Astrocyte (in vitro differentiated cells and primary cell): ENCODE measurements at places on chromosomes 5 and 9.

DNA sequence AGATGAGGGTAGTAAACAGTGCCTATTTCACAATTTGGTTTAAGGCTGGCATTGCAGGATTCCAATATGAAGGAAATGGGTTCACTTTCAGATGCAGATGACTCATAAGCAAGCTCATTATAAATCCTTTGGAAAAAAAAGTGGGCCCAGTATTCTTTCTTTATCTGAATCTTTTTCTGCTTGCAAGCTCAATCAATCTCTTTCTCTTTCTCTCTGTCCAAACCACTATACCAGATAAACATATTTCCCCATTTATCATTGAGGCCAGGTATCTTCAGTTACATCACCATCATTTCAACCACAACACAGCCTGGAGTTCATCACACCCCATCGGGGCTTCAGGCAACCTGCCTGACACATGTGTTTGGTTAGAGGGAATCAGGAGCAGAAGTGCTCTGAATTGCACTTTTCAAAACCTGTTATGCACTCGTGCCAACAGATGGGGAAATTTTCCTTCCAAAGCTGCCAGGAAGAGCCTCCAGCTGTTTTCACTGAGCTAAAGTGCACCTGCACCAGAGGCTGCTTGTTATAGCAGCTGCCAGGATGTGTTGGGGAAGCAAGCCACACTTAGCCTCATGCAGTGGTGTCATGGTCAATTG, 30.0 kb upstream of the MAMDC2 start:
- DNase-seq, result peak; percentile 95

- DNase-seq, result no peak
Observed at GRCh38 chr9:109039539-109039938, 26.2 kb upstream of the CTNNAL1 start.

- no peak for DNase-seq
Observed at GRCh38 chr5:73649926-73650325, 23.9 kb downstream of the ARHGEF28 start.

- DNase-seq, result peak; percentile 77
Observed at GRCh38 chr9:114397848-114398605, 10.2 kb upstream of the AKNA start.

- DNase-seq, result no peak
Observed at GRCh38 chr9:98236901-98237487, 18.5 kb downstream of the TBC1D2 start.

- DNase-seq, result no peak
Observed at GRCh38 chr9:94952565-94953373, 226.3 kb downstream of the AOPEP start.

- DNase-seq, result no peak
Observed at GRCh38 chr5:115695310-115695880, 69.6 kb upstream of the TMED7 start.

DNA sequence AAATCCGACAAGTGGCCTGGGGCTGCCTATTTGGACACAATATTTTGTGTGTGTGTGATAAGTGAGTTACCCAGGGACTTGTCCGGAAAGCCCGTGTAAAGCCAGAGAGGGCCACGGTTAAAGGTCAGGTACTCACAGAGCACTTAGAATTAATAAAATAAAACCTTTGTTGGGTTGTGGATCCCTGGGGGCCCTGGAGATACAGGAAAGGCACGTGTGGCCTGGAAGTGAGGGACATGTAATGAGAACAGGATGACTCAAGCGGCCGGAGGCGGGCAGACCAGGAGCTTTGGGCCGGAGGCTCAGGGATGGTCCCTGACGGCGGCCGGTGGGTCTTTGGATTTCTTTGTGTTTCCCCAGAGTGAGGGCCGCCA, 1.0 kb downstream of the DMRT2 start:
- DNase-seq, result no peak

DNA sequence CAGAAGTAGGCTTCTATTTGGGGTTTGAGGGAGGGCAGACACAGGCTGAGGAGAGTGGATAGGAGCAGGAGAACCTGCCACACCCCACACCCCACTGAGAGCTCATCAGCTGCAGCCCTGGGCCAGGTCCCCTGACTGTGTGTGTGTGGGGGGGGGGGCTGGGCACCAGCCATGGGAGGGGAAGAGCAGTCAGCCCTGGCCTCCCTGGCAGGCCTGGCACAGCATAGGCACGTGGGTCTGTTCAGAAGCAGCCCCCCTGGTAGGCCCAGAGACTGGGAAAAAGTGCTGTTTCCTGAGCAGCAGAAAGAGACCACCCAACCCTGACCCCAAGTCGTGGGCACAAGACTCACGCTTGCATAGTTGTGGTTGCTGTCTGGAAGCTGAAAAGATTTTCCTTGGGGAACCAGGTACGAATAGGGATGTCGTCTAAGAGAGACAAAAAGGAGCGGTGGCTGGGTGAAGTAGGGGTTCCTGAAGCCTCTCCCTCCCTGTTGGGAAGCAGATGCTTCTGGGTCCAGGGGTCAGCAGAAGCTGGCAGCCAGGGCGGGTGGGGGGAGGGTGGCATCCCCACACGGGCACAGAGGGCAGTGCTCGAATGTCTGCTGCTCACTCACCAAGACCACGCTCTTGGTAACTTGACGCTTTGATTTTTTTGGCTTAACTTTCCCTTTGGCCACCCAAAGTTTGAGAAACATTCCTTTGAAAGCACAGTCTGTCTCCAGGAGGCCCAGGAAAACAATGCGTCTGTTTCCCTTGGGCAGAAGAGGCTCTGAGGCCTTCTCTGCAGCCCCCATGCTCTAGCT, 2.9 kb downstream of the NSMF start:
- peak; percentile 67 for DNase-seq

GRCh38 chr5:146799231-146799630, 79.3 kb downstream of the PPP2R2B start:
- no peak for DNase-seq

GRCh38 chr9:37650299-37650872, 368 bp upstream of the FRMPD1 start:
- DNase-seq, result no peak

- DNase-seq, result peak; percentile 93
Observed at GRCh38 chr5:17305964-17306725, 88.7 kb downstream of the BASP1 start.

- no peak for DNase-seq
Observed at GRCh38 chr5:1814183-1815020, 13.2 kb downstream of the NDUFS6 start.

DNA sequence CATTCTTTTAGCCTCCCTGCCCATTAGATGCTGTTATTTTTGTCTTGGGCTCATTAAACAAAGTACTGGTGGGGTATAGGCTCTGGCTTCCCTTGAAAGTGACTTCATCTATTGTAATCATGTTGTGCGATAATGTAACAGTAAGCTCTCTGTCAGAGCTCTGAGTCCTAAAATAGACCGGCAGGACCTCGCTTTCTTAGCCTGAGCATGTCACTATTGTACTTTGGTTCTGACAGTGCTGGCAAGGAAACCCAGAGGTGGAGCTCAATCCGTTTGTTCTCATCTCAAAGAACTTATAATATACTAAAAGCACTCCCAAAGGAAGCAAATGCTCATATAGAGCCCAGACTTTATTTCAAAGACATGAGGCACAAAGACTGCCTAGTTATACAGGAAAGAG, 339.1 kb upstream of the CCNH start:
- DNase-seq, result no peak

DNA sequence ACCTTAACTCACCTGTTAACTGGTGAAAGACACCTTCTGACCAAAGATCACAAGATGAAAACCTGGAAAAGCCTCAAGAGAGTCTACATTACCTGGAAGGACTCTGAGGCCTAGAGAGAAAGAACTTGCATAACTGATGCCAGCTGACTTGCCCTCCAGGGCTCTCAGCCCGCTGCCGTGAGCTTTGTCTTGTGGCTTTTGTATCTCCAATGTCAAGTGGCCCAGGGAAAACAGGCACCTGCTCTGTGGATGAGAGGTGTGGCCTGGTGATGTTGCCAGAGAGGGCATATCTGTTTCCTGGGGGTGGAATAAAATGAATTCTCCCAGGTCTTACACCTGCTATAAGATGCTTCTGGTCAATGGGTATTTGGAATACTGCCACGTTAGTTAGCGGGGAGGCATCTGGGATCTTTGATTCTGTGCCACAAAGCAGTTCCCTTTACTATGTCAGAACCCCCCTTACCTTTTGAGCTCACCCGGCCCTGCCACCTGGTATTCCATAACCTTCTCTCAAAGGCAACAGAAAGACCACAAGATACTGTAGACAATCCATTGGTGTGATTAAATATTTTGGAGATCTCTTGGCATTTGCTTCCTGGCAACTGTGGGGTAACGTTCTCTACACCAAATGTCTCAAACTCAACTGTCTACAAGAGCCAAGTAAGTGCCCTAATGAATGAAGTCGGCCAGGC, 54.9 kb upstream of the N4BP3 start:
- no peak for DNase-seq

- DNase-seq, result no peak
Observed at GRCh38 chr9:123756484-123757106, 173.3 kb downstream of the DENND1A start.

DNA sequence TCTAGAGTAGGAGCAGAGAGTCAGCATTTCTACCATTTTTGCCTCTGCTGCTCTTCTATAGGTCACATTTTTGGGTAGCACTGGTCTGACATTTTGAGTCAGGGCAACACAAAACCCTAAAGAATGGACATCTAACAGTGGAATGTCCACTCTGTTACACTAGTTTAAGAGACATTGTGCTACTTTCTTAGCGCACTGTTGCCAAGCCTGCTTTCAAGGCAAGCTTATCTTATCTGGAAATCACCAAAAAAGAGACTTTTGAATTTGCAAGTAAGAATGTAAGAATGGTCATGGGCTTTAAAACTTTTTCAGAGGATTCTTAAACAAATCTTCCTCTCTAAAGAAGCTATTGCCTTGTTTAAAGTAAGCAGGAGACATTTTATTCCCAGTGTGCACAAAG, 73.0 kb upstream of the STARD4 start:
- peak; percentile 63 for DNase-seq

- no peak for DNase-seq
Observed at GRCh38 chr9:95732802-95733688, 142.4 kb upstream of the ERCC6L2 start.

DNA sequence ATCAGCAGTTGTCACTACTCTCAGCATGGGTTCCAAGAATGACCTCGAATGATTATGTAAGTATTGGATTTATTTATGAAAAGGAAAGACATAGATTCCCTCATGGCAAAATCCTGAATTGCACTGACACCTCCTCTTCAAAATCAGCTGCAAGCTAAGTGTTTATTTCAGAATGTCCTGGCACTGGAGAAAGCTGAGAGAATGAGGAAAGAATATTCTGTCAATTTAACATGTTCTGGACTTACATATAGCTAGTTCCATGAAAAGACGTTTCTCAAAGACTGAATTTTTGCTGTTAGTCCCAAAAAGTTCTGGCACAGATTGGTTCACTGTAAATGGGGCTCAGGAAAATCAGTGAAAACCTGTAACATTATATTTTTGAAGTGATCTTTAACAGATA, 120.3 kb downstream of the NREP start:
- no peak for DNase-seq

- DNase-seq, result no peak
Observed at GRCh38 chr9:72977670-72978069, 24.8 kb upstream of the ALDH1A1 start.

GRCh38 chr5:84255315-84255714, 129.4 kb downstream of the EDIL3 start:
- peak; percentile 24 for DNase-seq

GRCh38 chr5:156310115-156310514, 16.8 kb upstream of the SGCD start:
- DNase-seq, result no peak

DNA sequence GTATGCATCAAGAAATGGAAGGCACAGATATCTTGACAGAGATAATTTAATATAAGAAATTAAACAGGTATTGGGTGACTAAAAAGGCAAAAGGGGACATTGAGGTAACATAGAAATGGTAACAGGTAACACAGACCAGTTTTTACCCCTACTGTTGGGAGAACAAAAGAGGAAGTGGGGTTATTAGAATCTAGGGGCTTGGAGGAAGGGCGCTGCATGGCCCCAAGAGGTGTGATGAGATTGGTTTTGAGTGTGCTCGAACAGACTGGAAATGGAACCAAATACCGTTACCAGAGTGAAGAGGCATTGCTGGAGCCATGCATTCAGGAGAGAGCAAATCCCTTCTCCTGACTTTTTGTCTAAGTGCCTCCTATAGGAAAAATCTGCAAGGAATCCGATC, 193.9 kb downstream of the ALDH1A1 start:
- DNase-seq, result no peak

DNA sequence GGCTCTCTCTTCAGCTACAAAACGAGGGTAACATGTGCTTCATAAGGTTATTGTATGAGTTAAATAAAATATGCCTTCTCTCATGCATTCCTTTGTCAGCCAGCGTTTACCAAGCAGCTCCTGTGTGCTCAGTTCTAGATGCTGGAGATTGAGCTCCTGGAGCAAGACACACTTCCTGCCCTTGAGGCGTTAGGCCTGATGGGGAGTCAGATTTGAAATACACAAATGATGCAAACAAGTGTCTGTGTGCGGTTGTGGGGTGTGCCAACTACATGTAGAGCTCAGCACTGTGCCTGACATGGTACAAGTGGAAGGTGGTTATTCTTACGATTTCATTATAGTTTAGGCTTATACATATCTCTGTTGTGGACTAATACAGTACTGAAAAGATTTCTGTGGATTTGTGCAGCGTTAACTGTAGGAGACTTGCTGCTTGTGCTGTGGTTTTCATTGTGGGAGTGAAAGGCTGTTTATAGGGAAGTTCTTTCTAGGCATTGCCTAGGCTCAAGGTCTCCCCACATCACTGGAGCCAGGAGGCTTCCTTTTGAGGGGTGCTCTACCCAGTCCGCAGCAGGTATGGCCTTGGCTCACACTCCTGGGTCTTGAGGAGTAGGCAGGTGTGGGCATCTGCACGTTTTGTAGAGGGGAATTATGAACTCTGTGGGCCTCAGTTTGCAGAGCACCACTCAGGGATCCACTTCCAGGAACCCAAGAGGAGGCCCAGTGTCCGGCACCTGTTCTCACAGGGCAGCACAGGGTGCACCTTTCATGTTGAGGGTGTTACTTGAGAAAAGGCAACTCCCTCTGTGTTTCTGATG, 39.8 kb upstream of the ANGPTL2 start:
- DNase-seq, result no peak
